ENCODE measurements at places on chromosomes 11 and 22.

GRCh38 chr11:23227078-23227445 is 366.8 kb upstream of the CCDC179 start:
- DNase-seq = no peak

- no peak for DNase-seq
These were observed 2.1 kb upstream of the LHFPL7 start for GRCh38 chr22:24948356-24949202.

DNA sequence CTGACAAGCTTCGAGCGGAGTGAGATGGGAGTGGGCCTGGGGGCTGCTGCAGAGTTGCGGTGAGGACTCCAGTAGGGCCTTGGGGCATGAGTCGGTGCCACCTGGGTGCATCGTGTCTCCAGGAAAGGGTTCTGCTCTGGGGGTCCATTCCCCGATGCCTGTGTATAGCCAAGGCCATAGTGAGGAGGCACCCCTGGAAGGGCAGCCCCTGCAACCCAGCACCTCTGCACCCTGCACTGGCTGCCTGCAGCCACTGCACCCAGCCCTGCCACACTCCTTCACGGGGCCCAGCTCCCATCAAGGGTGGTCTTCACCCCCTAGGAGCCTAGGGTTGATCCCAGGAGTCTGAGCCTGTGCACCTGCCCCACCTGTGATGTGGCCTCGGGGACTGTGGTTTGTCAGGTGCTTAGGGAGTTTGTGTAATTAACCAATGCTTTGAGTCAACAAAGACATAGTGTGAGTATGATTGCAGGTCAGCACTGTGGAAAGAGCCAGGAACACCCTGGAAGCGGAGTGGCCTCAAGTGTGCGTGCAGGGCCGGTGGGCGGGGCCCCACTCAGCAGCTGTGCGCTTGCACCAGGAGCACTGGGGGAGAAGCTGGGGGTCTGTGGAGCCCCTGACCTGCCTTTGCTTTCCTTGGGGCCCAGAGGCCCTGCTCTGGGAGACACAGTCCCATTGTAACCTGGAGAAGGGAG is 1299.3 kb downstream of the BRD1 start:
- DNase-seq = no peak

DNA sequence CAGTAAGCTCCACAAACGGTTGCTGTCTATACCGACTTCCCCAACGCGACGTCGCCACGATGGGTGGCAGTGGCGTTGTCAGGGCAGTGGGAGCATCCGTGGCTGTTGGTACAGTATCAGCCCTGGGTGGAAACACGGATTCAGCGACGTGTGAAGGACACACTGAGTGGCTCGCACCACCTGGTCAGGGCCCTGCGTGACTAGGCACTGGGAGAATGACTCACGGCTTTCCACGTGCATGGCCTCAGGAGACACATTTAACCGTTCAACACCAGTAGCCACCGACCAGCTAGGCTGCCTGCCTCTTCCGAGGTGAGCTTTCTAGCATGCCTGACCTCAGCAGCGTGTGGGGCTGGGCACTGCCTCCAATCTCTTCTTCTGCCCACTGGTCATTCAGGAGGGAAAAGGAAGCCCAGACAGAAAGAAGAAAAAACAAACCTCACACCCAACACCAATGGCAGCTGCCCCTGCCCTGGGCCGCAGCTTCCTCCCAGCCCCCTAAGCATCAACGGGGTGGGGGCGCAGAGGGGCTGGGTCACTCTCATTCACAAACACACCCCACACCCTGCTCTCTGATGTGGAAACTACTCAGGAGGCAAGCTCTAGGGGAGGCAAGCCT is 59.0 kb downstream of the MYH9 start:
- DNase-seq = no peak

- no peak for DNase-seq
These were observed 80.4 kb upstream of the KCNQ1OT1 start for GRCh38 chr11:2779981-2780849.

GRCh38 chr11:1858154-1858553 is 5.3 kb downstream of the LSP1 start:
- no peak for DNase-seq

DNA sequence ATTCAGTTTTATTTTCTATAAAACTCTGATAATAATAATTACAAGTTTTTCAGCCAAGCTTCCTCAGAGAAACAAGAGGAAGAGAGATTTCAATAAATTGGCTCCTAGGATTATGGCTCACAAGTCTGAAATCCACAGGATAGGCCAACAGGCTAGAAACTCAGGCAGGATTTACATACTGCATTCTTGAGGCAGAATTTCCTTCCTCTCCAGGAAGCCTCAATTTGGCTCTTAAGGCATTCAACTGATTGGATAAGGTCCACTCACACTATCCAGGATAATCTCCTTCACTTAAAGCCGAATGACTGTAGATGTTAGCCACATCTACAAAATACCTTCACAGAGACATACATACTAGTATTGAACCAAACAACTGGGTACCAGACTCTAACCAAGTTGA is 120.3 kb upstream of the FAT3 start:
- DNase-seq = no peak

- DNase-seq = no peak
These were observed 34.8 kb downstream of the EFCAB6 start for GRCh38 chr22:43777286-43777685.

- DNase-seq = no peak
These were observed 102.3 kb upstream of the CD44 start for GRCh38 chr11:35036639-35037038.

GRCh38 chr22:48393885-48394284 is 1433.8 kb downstream of the BRD1 start:
- no peak for DNase-seq

DNA sequence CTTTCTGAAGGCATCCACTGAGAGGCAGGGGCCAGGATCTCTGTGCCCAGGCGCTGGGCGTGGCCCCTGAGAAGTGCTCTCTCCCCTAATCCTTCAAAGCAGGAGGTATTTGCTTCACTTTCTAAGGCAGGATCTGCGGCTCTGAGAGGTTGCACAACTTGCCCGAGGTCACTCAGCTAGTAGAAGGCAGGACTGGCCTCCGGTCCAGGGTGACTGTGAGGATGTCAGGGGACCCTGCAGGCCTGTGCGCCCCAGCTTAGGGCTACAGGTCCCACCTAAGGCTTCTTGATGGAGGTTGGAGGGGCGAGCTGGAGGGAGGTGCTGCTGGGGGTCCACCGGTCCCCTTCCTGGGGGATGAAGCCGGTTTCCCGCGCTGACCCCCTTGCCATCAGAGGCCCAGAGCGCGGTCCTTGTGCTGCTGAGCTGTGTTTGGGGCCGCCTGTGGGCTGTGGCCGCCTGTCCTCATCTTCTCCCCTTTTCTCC is 979 bp downstream of the SMIM38 start:
- no peak for DNase-seq
